Stimulated activated CD8-positive, alpha-beta memory T cell treated with anti-CD3 and anti-CD28 coated beads, Interleukin-2, amount 100 ng/mL, for 1 hour (primary cell): ENCODE measurements at places on chromosomes 13 and 19.

GRCh38 chr19:28847468-28847867 lies 365.5 kb downstream of the UQCRFS1 start:
- no peak for DNase-seq

GRCh38 chr19:55549500-55550320 lies 4.4 kb upstream of the SBK3 start:
- no peak for DNase-seq

GRCh38 chr13:46983881-46984280 lies 87.0 kb upstream of the HTR2A start:
- DNase-seq = no peak

DNA sequence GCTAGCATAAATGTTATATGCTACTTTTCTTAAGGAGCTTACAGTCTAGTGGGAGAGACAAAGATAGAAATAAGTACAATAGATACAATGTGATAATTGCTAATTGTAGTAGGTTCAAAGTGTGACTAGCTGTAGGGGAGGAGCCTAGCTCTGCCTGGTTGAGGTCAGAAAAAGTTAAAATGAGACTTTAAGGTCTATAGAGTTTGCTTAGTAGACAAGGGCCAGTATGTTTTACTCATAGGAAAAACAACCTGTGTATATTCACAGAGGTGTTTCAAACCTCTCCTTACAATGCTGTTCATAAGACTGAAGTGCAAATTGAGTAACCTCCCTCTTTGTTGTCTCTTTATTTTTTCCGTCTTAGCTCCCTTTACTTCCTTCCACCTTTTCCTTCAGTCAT lies 56.1 kb downstream of the PDS5B start:
- no peak for DNase-seq

DNA sequence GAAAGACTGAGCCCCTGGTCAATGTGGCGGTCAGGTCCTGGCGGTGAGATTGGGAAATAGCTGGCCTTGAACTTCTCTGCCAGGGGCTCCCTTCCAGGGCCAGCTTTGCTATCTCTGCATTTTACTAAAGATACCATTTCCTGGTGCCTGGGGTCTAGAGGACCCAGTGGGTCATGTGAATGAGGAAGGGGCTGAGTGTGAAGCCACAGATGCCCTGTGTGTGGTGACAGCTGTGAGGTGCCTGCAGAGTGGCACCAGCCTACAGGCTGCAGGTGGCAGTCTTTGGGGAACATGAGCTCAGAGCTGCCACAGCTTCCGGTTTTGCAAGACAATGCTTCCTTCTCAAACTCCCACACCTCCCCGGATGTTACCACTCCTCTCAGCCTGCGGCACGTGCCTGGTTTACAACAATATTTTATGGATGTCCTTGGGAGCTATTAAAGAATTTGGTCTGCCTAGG lies 5.2 kb upstream of the MLNR start:
- DNase-seq = no peak

- DNase-seq = no peak
Measured at GRCh38 chr13:96792736-96793403, 201.4 kb downstream of the OXGR1 start.

GRCh38 chr13:24632382-24633121 lies 47.7 kb upstream of the ATP12A start:
- no peak for DNase-seq

- no peak for DNase-seq
Measured at GRCh38 chr19:11090997-11091702, 1.9 kb downstream of the LDLR start.

- no peak for DNase-seq
Measured at GRCh38 chr19:5397804-5398692, 57.2 kb upstream of the ZNRF4 start.

GRCh38 chr13:43003729-43004128 lies 11.7 kb upstream of the EPSTI1 start:
- DNase-seq = no peak

- no peak for DNase-seq
Measured at GRCh38 chr13:51444922-51445321, 7.9 kb downstream of the INTS6 start.

- no peak for DNase-seq
Measured at GRCh38 chr19:33390101-33390907, 16.8 kb downstream of the CEBPG start.

GRCh38 chr13:39952249-39953233 lies 297.1 kb downstream of the COG6 start:
- no peak for DNase-seq

GRCh38 chr19:44585371-44586133 lies 27.8 kb upstream of the IGSF23 start:
- no peak for DNase-seq

- DNase-seq = no peak
Measured at GRCh38 chr13:102141625-102142472, 260.0 kb downstream of the FGF14 start.

DNA sequence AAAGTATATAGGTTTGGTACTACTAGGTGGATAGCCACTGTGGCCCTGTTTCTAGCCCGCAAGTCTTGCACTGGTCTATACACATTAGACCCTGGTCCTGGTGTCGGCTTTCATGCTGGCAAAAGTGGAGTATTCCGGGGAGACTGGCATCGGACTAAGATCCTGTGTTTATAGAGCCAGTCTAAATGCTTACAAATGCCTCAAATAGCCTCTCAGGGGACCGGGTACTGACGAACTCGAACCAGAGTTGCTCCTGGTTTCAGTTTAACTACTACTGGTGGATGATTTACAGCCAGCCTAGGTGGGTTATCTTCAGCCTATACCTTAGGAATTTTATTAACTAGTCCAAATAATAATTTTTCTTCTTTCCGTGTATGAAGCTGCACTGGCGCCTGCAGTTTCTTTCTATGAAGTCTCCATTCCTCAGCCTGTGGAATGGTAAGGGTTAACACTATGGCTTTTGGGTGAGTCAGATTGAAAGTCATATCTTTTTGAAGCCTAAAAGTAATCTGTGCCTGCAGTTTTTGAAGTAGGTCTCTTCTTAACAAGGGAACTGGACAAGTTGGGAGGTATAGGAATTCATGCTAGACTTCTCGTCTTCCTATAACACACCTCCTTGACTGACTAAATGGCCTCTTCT lies 51.3 kb downstream of the OR10H4 start:
- no peak for DNase-seq

- DNase-seq = no peak
Measured at GRCh38 chr13:114054264-114054663, 78.2 kb downstream of the RASA3 start.

DNA sequence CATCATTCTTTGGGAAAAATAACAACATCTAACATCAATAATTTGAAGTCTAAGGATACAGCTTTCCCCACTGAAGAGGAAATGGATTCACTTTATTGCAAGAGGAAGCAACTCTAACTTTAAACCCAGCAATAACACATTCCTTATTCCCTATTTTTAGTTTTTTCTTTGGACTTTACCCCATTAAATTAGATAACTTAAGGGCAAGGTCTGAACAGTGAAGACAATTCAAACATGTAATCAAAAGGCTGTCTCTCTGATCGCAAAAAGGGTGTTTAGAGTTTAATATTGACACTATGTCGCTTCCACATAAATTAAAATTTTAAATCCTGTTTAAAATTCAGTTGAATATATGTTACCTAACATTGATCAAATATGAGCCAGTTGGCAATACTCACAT lies 10.1 kb downstream of the EDNRB start:
- no peak for DNase-seq

GRCh38 chr19:33206261-33207039 lies 12.3 kb downstream of the LRP3 start:
- DNase-seq = no peak

GRCh38 chr13:26050568-26051230 lies 1.1 kb downstream of the SHISA2 start:
- DNase-seq = no peak

DNA sequence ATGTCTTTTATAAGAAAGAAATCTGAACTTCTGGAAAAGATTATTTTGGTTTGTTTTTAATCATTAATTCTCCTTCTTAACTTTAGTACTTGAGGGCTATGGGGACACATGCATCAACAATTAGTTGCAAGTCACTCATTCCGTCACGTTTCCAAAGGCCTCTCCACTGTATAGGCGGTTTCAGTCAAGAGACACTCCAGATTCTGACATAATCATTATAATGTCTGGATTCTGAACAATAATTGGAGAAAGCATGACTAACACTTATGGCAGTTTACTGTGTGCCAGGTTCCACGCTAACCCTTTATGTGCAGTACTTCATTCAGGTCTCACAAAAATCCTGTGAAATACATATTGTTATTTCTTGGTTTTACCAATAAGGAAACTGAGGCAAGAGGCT lies 71.9 kb downstream of the TNFRSF19 start:
- no peak for DNase-seq

- no peak for DNase-seq
Measured at GRCh38 chr19:10835089-10835753, 791 bp downstream of the TMED1 start.

DNA sequence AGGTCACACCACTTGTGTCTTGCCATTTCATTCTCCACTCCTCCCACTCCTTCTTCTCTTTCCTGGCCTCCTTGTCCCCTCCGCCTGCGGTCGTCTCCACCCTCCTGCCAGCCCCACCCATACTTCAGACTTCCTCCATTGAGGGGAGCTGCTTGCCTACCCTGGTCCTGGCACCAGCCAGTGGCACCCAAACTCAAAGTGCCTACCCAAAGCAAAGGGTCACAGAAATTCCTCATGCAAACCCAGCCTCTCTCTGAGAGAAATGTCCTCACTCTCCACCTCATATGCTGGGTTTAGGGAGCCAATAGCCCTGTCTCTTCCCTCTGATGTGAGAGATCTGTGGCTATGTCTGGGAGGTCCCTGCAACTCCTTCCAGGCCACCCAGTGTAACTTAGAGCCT lies 109.6 kb downstream of the TEX26 start:
- DNase-seq = no peak

GRCh38 chr19:15404097-15404779 lies 14.6 kb downstream of the AKAP8L start:
- DNase-seq = no peak

DNA sequence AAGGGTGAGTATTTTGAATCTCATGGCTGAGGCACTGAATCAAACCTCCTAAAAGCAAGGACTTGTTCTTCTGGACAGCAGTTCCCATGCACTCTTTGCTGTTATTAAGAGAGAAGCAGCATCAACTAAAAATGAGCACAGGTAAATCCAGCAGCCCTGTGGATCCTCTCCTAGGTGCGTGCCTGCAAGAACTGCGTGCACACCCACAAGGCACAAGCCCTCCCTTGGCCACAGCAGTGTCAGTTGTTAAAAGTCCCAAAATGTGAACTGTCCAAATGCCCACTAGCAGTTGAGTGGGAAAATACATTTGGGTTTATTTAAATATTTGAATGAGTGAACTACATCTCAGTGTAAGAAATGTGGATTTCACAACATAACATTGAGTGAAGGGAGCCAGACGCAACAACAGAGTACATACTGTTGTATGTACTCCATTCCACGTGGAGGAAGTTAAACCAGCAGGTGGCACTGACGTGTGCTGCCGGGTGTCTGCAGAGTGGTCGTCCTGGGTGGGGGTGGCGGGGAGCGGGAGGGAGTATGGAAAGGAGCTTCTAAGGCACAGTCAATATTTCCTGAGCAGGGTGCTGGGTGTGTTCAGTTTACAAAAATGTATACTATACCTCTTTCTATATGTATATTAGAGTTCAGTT lies 266.4 kb downstream of the NALCN start:
- DNase-seq = no peak

DNA sequence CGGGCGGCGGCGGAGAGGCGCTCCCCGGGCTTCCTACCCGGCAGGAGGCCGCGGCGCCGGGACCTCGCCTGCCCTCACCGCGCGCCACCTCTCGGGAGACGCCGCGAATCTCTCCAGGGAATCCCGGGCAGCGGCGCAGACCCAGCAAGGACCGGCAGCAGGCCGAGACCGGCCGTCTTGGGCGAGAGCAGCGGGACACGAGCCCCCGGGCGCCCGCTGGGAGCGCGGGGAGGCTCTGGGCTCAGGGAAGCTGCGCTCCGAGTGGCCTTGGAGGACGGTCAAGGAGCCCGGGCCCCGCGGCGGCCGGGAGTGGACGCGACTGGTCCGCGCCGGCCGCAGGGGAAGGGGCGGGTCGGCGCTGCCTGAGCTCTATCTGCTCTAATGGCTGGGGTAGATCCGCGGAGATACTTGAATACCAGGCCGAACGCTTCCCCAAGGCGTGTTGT lies 14.7 kb downstream of the CDX2 start:
- DNase-seq = no peak

- peak; percentile 35 for DNase-seq
Measured at GRCh38 chr19:55179606-55180484, at the start of gene SYT5. Gene SYT5 (minus strand): TSS chr19:55180289. CDS start chr19:55179041, 1,248 bp downstream.

GRCh38 chr13:20923272-20923671 lies 20.7 kb upstream of the XPO4 start:
- no peak for DNase-seq

GRCh38 chr13:109727251-109727650 lies 59.1 kb downstream of the IRS2 start:
- no peak for DNase-seq

GRCh38 chr19:7494416-7495098 lies 5.7 kb upstream of the PEX11G start:
- no peak for DNase-seq

DNA sequence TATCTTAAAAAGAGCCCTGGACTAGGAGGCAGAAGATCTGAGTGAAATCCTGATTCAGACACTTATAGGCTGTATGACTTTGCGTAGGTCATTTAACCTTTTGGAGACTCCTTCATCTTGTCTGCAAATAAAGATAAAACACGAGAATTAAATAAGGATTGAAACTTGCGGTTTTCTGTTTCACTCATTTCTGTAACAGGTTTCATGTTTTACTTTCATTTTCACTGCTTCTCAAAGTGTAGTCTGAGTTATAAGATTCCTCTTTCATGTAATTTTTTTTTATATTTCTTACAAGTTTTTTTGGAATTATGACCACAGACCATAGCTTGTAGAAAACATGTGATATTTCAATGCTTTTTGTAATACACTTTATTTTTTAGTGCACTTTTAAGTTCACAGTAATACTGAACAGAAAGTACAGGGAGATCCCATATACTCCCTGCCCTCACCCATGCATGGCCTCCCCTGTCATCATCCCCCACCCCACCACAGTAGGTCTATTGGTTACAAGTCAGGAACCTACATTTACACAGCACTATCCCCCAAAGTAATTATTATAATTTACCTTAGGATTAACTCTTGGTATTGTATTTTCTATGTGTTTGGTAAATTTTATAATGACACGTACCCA lies 174.6 kb downstream of the ITGBL1 start:
- DNase-seq = no peak

- no peak for DNase-seq
Measured at GRCh38 chr19:23867895-23868294, 46.8 kb upstream of the ZNF726 start.

DNA sequence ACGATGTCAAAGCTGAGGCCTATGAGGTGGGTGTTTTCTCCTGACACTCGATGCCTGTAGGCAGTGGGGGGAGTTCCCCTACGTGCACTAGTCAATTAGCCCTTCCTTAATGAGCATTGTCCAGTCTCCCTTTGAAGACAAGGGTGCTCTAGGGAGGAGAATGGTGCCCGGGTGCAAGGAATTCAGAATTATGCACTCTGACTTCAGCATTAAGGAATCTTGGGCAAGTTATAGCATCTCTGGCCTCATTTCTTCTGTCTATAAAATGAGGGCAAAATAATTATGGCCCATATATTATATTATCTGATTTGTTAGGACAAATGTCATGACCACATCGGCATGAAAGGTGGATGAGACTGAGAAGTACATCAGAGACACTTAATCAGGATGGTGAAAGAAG lies 82.1 kb upstream of the SLC7A1 start:
- no peak for DNase-seq
